NCI-H2171 (cell line): ENCODE measurements at places on chromosomes 13 and 19.

GRCh38 chr19:8212212-8212611 lies 3.0 kb downstream of the CERS4 start:
- peak; percentile 70 for DNase-seq

DNA sequence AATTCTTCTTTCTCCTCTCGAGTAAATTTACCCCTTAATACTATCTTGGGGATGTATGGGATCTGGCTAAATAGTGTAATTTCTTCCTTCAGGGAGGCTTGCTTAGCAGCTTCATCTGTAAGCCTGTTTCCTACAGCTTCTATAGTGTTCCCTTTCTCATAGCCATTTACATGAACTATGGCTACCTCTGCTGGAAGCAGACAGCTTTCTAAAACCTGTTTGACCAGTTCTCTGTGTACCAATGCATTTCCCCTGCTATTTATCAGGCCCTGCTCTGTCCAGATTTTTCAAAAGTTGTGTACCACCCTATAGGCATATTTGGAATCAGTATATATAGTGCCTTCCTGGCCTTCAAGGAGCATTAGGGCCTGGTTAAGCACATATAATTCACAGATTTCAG lies 113.6 kb upstream of the PCDH9 start:
- DNase-seq: no peak

DNA sequence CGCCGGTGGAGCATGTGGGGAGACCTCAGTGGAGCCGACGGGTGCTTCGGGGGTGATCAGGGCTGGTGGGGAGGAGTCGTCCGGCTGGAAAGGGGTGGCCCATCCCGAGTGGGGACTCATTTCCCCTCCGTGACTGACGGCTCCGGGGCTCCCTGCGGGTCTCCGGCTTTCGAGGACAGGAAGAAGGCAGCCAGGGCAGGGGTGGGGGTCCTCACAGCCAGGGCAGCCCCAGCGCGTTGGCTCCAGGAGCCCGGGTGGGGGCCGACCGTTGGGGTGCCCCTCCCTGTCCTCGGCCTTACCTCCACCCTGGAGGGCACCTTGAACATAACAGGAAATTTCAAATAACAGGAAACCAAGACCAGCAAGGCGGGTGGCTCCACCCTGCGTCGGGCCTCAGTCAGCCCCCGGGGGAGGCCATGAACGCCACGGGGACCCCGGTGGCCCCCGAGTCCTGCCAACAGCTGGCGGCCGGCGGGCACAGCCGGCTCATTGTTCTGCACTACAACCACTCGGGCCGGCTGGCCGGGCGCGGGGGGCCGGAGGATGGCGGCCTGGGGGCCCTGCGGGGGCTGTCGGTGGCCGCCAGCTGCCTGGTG lies at the start of gene S1PR4:
TSS of gene S1PR4 (plus strand) at position 393 of the 596 bp plus-strand sequence. CDS start at position 417, 24 bp downstream.
- no peak for DNase-seq

- DNase-seq: no peak
Measured at GRCh38 chr13:47109028-47109427, 212.2 kb upstream of the HTR2A start.

GRCh38 chr19:38183251-38183897 lies 40.6 kb downstream of the DPF1 start:
- no peak for DNase-seq

DNA sequence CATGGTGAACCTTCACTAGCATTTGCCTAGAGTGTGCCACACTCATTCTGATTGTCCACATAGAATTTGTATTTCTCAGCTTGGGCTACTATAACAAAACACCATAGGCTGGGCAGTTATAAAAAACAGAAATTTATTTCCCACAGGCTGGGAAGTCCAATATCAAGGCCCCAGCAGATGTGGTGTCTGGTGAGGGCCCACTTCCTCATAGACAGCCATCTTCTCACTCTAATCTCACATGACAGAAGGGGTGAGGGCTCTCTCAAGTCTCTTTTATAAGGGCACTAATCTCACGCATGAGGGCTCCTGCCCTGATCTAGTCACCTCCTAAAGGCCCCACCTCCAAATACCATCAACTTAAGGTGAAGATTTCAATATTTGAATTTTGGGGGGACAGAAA lies 53.6 kb downstream of the LRRC63 start:
- no peak for DNase-seq

- no peak for DNase-seq
Measured at GRCh38 chr19:18609717-18610051, 3.0 kb upstream of the TMEM59L start.

- no peak for DNase-seq
Measured at GRCh38 chr13:95485518-95486144, 66.9 kb upstream of the CLDN10 start.

- no peak for DNase-seq
Measured at GRCh38 chr19:34274827-34275625, 20.7 kb downstream of the GARRE1 start.

DNA sequence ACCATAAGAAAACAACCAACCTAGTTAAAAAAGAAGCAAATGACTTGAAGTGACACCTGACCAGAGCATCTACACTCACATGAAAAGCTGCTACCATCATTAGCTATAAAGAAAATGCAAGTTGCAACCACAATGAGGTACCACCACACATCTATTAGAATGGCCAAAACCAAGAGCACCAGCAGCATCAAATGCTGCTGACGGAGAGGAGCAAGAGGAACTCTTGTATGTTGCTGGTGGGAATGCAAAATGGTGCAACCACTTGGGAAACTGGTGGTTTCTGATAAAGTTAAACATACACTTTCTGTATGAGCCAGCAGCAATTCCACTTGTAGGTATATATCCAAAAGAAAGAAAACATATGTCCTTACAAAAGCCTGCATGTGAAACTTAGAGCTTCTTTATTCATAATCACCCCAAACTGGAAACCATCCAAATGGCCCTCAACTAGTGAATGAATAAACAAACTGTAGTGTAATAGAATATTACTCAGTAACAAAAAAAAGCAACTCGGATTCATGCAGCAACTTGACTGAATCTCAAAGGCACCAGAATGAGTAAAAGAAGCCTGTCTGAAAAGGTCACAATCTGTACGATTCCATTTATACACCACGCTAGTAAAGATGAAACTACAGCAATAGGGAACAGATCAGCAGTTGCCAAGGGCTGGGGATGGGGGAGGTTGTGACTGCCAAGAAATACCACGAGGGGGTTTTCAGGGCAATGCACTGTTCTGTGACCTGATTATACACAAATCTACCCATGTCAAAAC lies 60.9 kb upstream of the RANBP3 start:
- no peak for DNase-seq

DNA sequence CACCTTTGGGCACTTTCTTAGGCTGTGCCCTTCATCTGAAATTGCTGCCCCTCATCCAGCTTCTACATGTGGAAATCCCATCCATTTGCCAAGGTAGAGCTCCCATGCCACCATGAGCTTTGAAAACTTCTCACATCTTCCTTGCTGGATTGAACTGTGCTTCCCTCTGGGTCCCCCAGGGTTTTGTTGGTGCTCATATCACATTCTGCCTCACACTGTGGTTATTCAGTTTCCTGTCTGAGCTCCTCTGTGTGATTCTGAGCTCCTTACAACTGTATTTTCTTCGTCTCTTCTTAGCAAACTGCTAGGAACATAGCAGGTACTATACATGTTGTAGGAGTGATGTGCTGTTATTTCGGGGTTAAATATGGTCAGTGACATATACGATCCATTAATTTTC lies 74.9 kb upstream of the KL start:
- no peak for DNase-seq

GRCh38 chr19:3006075-3006767 lies 22.9 kb downstream of the TLE2 start:
- DNase-seq: no peak

DNA sequence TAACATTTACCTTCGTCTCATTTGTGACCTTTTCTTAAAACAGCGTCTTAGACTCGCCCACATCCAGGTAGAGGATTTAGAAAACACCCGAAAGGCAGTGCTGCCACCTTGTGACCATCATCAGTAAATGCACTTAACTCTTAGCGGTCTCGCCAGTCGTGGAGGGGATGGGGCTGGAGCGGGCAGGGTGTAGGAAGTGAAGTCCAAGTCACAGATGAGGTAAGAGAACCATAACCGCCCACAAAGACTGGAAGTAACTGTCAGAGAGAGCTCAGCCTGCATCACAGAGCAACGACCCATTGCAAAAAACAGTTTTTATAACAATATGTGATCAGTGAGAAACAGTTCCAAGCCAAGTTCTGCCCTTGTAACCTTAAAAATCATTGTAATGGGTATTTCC lies 10.7 kb upstream of the CEACAM3 start:
- DNase-seq: peak; percentile 24

- DNase-seq: no peak
Measured at GRCh38 chr13:24511019-24511815, 1.4 kb downstream of the PARP4 start.
